ENCODE measurements at places on chromosomes 3 and 15.

- DNase-seq: no peak
Observed at GRCh38 chr3:143536817-143537535, 311.3 kb downstream of the SLC9A9 start.

DNA sequence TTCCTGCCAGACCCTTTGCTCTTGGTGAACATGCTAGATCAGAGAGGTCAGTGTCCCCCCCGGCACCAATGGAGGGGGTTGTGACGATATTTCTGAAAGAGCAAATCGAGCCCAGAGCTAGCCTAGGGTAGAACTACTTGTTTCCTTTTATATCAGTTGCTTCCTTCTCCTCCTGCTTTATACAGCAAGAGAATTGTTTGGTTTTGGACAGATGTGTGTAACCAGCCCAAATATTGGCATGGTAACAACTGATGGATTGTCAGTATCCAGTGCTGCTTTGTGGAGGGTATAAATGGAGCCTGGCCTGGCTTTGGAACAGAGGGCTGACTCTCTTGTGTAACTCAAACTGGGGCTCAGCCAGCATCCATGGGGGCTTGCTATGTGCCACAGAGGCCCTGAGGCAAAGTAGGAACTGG, 27.2 kb downstream of the SNX1 start:
- DNase-seq: no peak

DNA sequence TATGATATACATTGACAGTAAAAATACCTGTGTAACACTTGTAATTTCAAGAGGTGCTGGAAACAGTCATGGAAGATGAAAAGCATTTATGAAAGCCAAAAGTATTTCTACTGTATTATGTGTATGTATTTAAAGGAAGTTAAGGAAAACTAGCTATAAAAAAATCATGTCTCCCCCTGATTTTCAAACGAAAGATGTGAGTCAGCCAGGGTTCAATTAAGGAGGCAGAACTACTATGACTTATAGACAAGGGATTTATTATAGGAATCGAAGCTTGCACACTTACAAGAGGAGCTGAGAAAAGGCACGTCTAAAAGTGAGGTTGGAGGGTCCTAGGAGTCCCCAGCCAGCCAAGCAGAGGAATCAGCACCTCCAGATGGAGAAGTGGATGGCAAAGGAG, 119.4 kb downstream of the SUCLG2 start:
- DNase-seq: no peak

DNA sequence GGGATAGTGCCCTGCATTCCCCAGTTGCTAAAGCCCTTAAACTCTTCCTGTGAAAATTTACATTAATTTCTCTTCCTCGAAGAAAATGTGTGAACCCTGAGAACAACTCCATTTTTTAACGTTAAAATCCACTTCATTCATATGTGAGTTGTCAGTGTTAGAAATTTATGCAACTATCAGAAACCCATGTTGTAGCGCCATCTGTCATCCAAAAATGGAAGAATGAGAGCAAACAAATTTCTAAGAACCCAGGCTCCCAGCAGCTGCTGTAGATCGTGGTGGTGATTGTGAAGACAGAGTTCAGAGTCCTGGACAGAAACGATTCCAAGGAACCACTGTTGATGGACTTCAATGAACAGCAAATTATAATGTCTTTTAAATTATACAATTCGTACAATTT, 179.7 kb upstream of the NDN start:
- no peak for DNase-seq

DNA sequence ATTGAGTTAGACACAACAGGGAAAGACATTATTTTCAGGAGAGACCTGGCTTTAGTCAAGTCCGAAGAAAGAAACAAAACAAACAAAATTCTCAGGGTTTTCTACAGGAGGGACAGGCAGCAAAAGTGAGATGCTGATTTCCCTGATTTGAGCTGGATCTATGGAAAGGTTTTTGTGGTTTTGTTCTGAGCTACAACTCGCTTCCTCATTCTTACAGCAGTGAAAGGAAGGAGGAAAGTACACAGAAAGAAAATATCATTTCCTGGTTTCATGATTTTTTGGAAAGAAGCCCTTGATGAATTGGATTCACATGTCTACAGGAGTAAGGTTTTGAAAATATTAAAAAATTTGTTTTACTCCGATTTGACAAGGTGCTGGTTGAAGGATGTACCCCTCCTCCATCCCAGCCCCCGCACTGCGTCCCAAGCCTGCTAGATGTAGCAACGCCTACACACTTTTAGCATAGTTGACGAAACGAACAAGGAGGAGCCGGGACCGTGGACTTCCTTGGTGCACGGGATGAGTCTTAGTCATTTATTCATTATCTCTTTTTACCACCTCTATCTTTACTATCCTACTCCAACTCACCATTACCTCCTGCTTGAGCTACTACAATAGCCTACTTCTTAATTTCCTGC, 10.8 kb downstream of the PRICKLE2 start:
- no peak for DNase-seq

- DNase-seq: peak; percentile 71
Observed at GRCh38 chr3:197501879-197502620, 53.7 kb downstream of the BDH1 start.

DNA sequence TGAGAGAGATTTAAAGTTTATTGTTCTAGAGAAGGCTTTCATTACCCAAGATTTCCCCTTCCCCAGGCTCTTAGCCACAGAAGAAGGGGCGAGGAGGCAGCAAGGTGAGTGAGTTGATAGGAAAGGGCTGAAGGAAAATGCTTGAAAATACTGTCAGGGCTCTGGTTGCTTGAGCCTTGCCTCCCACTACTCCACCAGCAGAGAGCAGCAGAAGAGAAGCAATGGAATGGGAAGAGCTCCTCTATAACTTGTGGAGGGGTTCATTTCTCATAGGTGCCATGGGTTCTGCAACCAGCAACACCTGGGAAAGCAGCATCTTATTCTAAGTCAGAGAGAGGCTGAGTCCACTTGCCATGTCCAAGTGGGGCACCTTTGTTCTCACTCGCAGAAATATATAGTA, 184.0 kb upstream of the CNTN6 start:
- no peak for DNase-seq

GRCh38 chr15:71666763-71667620, 143.4 kb upstream of the NR2E3 start:
- DNase-seq: no peak

- peak; percentile 49 for DNase-seq
Observed at GRCh38 chr15:25693321-25694238, 169.5 kb downstream of the ATP10A start.

GRCh38 chr3:123385981-123386380, 62.9 kb downstream of the ADCY5 start:
- DNase-seq: no peak

DNA sequence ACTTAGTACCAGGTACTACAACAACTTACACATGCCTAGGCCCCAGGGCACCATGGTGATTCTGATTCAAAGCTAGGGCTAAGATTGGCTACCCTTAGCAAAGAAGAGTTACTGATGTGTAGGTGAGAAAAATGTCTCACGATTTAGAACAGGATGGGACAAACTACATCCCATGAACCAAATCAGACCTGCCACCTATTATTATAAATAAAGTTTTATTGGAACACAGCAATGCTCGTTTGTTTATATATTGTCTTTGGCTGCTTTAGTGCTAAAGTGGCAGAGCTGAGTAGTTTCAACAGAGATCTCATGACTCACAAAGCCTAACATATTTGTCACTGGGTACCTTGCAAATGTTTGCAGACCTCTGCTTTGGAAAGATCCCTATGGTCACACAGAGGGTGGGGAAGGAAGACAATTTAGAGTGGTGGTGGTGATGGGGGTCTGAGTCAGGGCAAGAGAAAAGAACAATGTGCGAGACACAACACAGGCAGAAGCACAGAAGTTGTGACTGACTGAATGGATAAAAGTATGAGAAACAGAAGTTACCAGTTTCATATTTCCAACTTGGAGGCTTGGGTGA, 770.6 kb upstream of the CFAP20DC start:
- no peak for DNase-seq

- DNase-seq: no peak
Observed at GRCh38 chr3:30141927-30142326, 464.5 kb upstream of the TGFBR2 start.

GRCh38 chr3:64873400-64873799, 185.6 kb upstream of the ADAMTS9 start:
- DNase-seq: no peak

DNA sequence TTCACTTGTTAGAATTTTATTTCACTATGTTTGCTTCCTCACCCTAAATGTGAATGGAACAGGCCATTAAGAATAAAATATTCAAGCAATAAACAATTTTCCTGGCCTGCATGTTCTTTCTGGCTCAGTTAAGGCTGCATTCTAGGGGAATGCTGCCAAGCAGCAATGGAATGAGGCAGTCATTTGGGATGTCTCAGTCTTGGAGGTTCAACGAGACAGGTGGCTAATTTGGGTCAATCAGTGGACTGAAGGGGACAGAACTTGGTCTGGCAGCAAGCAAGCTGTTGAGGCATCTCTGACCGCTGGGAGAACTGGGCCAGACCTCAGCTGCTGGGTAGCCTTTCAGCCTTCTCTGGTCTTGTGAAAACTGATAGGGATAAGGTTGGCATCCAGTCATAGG, 241.6 kb downstream of the NLGN1 start:
- DNase-seq: no peak

GRCh38 chr3:65181391-65181871, 493.6 kb upstream of the ADAMTS9 start:
- no peak for DNase-seq

Data from activated CD4-positive, alpha-beta memory T cell treated with anti-CD3 and anti-CD28 coated beads for 36 hours (primary cell).